ENCODE measurements at places on chromosomes 1 and 21.

DNA sequence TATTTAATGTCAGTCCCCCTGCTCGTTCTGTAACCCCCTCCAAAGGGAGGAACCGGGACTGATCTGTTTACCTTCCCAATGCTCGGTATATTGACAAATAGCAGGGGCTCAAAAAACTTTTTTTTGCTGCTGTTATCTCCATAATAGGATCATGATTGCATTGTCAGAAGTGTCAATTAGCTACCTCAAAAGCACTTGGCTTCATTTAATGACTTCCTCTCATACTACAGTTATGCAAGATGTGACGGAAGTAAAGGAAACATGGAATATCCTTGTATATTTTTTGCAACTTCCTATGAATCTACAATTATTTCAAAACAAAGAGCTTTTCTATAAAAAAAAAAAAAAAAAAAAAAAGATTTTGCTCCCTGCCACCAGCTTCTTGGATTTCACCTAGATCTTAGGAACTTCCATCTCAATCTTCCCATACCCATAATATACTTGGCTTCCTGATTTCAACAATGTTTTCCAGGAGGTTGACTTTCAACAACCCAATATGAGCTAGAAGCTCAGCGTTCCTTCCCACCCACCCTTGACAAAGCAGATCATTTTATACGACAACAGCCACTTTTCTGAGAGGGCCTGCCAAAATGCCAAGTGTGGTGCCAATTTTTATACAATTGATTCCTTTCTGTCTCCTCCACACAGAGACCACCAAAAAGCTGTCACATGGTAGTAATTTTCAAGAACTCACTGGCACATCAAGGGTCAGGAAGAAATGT, 71.7 kb downstream of the SETD4 start:
- no peak for DNase-seq

DNA sequence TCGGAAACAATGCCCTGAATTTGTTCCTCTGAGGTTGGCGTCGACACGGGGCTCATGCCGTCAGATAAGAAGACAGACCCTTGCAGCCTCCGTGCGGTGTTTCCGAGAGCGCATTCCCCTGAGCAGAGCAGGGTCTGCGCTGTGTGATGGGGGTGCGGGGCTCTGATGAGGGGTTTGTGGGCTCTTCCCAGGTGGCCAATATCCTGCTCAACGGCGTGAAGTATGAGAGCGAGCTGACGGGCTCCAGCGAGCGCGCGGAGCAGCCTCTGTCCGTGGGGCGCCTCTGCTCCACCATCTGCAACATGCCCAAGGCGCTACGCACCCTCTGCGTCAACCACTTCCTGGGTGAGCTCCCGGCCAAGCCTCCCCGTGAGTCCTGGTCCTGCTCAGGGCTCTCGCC, 17.3 kb downstream of the SLC45A1 start:
- DNase-seq = no peak

GRCh38 chr1:174743654-174744561, 255.8 kb upstream of the CACYBP start:
- no peak for DNase-seq

- no peak for DNase-seq
Measured at GRCh38 chr1:2372551-2373490, 18.5 kb downstream of the MORN1 start.

DNA sequence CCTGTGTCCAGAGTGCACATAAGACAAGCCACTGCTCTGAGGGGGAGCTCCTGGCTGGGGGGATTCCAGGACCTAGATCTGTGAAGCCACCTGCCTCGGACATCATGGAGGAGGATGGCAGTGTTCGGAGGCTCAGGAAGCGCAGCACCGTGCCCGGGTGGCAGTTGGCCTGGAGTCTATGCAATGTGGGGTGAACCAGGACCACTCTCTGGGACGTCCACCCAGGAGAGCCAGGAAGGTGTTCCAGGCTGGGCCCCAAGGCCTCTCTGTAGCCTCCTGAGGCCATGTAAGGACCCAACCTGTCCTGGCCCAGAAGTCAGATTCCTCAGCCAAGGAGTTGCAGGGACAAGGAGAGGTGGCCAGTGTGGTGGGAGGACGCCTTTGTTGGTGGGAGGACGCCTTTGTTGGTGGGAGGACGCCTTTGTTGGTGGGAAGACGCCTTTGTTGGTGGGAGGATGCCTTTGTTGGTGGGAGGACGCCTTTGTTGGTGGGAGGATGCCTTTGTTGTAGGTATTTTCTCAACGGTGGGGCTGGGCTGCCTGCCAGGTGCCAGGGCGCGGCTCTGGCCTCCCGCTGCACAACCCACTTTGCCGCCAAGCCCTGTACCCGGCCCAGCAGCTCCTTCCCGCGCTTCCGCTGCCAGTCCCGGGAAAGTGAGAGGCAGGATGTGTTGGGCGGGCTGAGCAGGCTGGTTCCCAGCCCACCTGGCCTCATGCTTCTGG, 30.6 kb upstream of the BMP8B start:
- no peak for DNase-seq

DNA sequence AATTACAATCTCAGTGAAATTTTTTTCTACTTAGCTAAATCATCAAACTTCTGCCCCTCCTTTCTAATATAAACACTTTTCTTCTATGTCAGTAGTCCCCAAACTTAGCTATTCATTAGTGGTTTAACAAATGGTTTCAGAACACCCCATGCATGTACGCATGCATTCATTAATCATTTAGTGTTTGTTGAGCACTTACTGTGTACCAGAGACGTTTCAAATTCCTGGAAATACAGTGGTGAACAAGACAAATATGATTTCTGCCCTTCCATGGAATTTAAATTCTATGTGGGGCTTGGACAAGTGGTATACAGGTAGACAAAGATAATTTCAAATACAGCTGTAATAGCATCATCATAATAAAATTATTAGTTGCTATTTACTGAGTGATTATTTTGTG, 1.5 kb downstream of the ZBTB40 start:
- no peak for DNase-seq

- no peak for DNase-seq
Measured at GRCh38 chr1:10538646-10539355, 64.1 kb downstream of the PEX14 start.

DNA sequence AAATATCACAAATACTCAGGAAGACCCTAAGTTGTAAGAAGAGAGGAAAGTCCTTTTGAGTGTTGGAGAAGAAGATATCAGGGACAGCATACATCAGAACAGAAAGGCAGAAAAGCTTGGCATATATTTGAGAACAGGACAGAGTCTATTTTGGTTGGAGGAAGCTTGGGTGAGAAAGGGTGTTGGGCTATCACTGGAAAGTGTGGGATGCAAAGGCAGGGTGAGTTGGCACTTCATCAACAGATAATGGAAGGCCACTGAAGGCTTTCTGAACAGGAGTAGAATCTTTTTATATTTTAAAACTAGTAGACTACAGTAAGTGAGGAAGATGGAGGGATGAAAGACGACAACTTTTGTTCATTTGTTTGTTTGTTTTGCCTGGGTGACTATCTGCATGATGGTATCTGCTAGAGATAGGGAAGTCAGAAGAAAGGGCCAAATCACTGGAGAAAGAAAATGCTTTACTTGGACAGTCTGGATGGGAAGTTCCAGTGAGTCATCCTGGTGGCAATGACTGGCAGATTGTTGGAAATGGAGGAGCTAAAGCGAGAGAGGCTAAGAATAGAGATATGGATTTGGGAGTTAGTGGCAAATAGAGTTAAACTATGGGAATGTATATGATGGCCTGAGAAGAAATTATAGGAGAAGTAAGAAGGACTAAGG, 33.7 kb upstream of the KCNA2 start:
- no peak for DNase-seq

- DNase-seq = peak; percentile 62
Measured at GRCh38 chr1:157278383-157279137, 140.4 kb upstream of the ETV3 start.

DNA sequence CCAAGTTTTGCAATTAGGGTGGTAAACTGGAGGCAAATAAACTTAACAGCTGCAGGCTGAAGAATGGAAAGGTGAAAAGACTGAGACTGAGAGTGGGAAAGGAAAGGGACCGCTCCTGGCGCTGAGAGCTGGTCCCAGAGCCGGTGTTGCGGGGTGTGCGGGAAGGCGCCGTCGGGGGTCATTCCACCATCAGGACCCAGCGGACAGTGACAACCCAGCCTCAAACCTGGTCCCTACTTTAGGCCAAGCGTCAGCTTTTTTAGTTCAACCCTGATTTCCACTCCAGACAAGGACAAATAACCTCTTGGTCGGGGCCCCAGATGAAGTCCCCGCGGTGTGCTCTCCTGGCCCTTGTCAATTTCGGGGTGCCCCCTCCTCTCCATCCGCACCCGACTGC, 145.8 kb upstream of the ETS2 start:
- DNase-seq = no peak

GRCh38 chr21:35603494-35603893, 456.8 kb downstream of the SETD4 start:
- DNase-seq = no peak

DNA sequence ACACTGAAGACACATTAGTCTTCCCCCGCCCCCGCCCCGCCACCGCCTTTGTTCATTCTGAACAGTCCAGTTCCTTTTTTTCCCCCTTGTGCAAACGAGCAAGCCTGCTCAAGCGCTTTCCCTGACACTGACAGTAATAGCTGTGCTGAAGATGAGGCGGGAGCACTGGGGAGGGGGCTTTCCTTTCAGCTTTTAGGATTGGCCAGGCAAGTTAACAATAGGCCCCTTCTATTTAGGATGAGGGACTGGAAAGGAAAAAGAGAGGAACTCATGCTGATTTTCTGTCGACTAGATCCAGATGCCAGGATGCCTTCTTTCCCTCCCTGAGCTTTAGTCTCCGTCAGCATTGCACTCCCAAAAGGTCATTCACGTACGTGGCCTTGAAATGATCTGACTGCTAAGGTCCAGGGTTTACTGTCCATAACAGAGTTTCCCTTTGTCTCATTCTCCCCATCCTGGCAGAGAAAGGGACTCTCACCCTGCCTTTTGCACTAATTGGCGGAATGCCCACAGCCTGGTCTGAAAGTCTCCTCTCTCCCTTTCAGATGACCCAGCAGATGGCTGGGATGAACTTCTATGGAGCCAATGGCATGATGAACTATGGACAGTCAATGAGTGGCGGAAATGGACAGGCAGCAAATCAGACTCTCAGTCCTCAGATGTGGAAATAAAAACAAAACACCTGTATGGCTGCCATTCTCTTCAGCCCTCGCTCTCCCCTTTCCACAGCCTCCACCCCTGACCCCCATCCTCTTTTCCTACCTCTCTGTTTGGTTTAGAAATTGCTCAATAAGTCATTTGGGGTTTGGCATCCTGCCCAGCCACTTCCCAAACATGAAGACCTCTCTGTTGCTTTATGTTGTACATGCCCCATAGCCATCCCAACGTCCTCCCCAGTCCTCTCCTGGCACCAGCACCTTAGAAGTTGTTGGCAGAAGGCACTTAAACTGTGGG, 28.6 kb upstream of the ZFP69B start:
- no peak for DNase-seq

DNA sequence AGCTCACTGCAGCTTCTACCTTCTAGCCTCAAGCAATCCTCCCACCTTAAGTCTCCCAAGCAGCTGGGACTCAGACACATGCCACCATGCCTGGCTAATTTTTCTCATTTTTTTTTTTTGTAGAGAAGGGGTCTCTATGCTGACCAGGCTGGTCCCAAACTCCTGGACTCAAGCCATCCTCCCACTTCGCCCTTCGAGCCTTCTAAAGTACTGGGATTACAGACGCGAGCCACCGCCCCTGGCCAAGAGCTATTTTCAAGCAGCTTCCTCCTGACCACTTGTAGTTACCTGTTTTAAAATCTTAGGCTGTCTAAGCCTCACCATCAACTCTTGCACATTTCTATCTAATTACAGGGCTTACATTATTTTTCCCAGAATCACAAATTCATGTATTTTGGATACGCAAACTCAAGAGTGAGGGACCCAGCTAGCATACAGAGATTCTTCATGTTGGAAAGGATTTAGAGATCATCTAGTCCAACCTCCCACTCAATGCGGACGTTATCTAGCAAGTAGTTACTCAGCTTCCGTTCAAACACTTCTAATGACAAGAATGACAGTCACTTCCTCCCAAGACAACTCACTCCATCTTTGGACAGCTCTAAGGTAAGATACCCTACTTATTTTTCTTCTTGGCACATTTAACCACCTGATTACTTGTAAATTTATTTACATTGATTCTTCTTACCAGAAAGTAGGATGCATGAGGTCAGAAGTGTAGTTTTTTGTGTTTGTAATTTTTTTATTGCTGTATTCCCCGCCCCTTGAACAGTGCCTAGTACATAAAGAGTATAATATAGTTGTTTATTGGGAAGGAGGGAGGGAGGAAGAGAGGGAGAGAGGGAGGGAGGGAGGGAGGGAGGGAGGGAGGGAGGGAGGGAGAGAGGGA, 65.4 kb downstream of the LUZP1 start:
- no peak for DNase-seq

DNA sequence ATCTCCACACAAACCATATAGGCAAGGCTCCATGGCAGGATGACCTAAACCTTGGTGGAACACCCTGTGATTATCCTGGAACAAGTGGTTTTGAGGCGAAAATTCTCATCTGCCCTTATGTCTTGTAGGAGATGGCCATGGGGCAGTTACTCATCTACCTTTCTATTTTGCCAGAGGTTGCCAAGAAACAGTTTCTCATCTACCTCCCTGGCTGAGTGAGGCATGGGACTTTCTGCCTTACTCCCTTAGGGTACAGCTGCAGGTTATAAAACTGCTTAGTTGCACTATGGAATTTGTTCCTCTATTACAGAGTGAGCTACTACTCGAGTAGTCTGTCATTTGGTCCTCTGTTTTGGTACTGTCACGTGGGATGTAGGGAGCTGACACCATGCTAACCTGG, 31.3 kb upstream of the GUCA2A start:
- DNase-seq = no peak

DNA sequence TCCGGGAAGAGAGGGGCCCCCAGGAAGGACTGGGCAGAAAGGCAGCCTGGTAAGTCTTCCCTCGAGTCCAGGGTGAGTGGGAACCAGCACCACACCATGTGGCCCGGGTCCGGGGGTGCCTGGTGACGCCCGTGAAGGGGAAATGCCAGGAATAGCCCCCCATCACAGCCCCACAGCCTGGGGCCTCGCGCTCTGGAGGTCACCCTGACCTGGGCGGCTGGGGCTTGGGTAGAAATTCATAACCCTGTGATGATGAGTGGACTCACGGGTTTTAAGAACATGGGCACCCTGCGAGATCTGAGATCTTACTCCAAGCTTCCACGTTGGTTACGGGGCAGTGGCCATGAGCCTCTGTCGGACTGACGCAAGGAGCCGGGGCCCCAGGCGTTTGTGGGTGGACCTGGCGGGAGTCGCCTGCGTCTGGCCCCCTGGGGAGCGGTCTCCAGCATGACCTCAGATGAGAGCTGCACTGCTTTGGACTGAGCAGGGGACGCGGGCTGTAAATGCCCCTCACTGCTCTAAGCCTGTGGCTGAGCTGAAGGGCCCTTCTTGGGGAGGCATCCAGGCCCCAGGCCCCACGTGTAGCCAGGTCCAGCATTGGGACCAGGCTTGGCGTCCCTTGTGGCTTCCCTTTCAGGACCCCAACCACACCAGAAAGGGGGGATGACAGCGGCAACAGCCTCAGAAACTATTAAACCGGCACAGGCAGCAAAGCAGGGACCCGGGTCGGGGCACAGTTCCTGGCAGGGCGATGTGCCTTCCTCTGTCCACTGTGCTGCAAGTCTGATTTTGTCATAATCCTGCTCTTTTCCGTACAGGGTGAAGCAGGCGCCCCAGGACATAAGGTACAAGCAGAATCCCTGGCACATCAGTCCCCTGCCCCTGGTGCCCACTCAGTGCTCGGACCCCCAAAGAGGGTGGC, 60.0 kb downstream of the SLC19A1 start:
- no peak for DNase-seq

- DNase-seq = no peak
Measured at GRCh38 chr1:212218911-212219310, 66.3 kb upstream of the PPP2R5A start.

All from vagina (tissue), 2 donors.